ENCODE measurements at places on chromosomes 7 and 10. TPM values are rescaled to one million over a fixed set of nuclear protein-coding genes. Genes with fewer than 3 reads are reported as not detected.

Gene HOXA11
- not detected for total RNA-seq

Gene CLCN1
- total RNA-seq = under 0.01 TPM

Gene AS3MT
- 8.1 TPM for total RNA-seq

Gene ASZ1
- not detected for total RNA-seq

Gene OR6B1
- not detected for total RNA-seq

Gene CTAGE6
- total RNA-seq = 0.17 TPM

Gene OPN4
- not detected for total RNA-seq

Gene MCM7
- 16.7 TPM for total RNA-seq

Gene ZNF804B
- total RNA-seq = not detected

Gene SLC25A40
- total RNA-seq = 4.1 TPM

Gene SKAP2
- total RNA-seq = 16.7 TPM

Gene PPP1R3C
- 94.5 TPM for total RNA-seq

Gene OR2A12
- total RNA-seq = not detected

Gene SLC26A4
- total RNA-seq = 0.50 TPM

Gene TMEM196
- total RNA-seq = not detected

Gene OR2A1
- total RNA-seq = under 0.01 TPM

Gene APBB1IP
- 3.1 TPM for total RNA-seq

Gene ADRA2A
- under 0.01 TPM for total RNA-seq

Gene CADPS2
- 40.8 TPM for total RNA-seq

Gene GHRHR
- not detected for total RNA-seq

Gene GPC2
- 2.3 TPM for total RNA-seq

Gene CAMK2B
- total RNA-seq = 0.26 TPM

Gene ARMS2
- not detected for total RNA-seq

Gene PRLHR
- total RNA-seq = not detected

Gene HMX3
- total RNA-seq = not detected

Gene CYP2W1
- not detected for total RNA-seq

Gene PRKCQ
- total RNA-seq = 0.26 TPM

Gene AGR2
- total RNA-seq = not detected

Gene GDF2
- not detected for total RNA-seq

Measured in fibroblast of lung (primary cell).